Fibroblast of skin of left biceps (primary cell): ENCODE measurements at places on chromosomes 12 and 14.

DNA sequence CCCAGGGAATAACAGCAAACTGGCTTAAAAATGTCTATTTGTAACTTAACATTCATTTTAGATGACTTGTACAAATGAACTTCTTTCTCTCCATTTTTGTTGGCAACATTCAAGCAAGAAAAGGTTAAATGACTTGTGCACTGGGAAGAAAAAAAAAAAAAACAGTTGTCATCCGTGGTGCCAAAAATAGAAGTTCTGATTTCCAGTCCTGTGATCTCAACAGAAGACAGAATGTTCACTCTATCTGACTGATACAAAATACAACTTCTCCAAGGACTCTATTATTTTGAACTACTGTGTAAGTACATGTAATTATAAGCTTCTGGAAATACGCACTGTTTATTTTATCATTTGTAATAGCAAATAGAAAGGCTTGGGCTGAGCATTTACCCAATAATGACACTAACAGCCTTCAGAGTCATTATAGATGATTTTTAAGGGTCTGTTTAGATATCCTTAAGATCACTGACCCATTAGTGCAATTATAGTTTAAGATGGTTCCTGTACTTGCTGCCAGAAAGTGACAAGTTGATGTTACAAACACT is 59.9 kb downstream of the LIN7A start:
- DNase-seq: no peak

DNA sequence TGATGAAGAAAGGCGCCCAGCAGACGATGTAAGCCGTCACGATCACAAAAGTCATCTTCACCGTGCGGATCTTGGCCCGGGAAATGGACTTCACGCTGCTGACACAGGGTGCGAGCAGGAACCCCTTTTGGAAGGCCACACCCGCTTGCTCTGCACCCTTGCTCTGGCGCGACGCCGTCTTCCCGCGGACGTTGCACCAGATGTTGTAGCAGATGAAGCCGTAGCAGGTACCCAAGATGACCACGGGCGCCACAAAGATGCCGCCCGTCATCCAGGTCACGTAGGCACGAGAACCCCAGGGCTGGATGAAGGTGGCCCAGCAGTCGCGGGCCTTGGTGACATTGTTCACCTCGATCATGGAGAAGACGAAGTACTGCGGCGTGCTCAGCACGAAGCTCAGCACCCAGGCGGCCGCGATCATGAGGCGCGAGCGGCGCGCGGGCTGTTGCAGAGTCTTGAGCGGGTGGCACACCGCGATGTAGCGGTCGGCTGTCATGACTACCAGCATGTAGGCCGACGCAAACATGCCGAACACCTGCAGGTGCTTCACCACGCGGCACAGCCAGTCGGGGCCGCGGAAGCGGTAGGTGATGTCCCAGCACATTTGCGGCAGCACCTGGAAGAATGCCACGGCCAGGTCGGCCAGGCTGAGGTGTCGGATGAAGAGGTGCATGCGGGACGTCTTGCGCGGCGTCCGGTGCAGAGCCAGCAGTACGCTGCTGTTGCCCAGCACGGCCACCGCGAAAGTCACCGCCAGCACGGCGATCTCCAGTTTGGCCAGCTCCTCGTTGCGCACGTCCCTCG is 890 bp downstream of the AVPR1A start:
- DNase-seq: no peak

- no peak for DNase-seq
Observed at GRCh38 chr12:96503976-96504375, 14.6 kb downstream of the CFAP54 start.

DNA sequence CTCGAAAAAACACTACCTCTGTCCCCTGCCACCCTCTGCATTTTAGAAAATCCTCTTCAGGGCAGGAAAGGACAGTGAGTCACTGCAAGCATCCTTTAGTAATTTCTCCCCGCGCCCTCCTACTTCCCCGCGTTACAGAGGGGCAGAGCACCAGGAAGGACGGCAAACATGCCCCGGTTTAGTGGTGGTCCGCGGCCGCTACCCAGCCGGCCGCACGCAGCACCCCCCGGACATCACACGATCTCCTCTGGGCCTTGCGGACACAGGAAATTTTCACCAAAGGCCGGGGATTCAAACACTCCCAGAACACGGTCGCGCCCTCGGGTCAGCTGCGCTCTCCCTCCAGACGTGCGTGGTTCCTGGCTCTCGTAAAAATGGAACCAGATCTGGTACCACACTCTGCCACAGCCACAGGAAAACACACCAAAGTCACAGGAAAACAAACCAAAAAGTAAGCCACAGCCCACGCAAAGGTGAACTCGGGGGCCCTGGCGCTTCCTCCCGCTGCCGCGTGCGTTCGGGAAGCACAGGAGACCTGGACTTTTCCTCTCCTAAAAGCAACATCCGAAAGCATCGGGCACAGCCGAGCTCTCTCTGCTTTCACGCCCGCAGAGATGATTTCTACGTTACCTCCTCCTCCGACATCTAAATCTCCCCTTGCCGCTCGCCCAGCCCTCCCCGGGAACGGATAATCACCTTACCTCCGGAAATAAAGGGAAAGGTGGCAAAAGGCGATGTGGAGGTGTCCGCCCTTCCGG is 839 bp downstream of the SLC38A1 start:
- DNase-seq: no peak

- DNase-seq: no peak
Observed at GRCh38 chr12:130975116-130975515, 21.4 kb downstream of the ADGRD1 start.

DNA sequence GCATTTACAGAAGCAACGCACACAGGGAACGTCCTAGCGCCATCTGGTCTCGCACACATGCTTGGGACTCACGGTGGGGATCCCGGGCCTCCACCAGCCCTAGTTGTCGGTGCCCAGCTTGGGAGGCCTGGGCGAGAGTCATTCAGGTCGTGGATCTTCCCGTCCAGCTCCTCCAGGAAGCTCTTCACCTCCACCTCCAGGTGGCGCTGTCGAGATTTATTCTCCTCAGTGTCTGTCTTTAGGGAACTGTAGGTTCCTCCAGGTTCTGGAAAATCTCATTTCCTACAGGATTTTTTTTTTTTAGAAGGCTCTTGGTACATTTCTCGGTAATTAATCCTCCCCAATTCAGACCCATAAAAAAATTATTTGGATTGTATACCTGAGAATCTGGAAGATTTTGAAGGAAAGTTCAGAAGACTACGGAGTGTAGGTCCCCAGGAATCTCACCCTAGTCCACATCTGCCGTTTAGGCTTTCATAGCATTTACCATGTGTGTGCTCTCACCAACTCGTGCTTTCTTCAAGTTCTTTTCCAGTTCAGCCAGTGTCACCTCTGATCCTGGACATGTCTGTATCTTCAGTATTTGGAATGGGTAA is 910.0 kb downstream of the TMEM121 start:
- no peak for DNase-seq
